ENCODE measurements at places on chromosomes 3 and 15.

DNA sequence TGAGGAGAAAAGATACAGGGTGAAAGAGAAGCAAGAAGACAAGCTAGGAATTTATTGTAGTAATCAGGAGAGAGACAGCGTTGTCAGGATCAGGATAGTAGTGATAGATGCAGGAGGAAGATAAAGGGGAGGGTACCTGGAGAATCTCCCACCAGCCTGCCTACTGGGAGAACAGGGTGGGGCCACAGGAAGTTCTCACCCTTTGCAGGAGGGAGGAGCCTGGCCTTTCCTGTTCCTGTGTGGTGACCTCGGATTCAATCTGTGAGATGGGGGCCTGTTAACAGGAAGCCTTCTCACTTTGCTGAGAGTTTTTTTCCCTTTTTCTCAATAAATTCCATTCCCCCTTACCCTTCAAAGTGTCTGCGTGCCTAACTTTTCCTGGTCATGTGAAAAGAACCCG is 37.6 kb downstream of the GMPS start:
- no peak for DNase-seq

GRCh38 chr3:49121132-49121736 is 611 bp upstream of the USP19 start:
- no peak for DNase-seq

- no peak for DNase-seq
These were observed 144.3 kb downstream of the CMSS1 start for GRCh38 chr3:99961756-99962515.

DNA sequence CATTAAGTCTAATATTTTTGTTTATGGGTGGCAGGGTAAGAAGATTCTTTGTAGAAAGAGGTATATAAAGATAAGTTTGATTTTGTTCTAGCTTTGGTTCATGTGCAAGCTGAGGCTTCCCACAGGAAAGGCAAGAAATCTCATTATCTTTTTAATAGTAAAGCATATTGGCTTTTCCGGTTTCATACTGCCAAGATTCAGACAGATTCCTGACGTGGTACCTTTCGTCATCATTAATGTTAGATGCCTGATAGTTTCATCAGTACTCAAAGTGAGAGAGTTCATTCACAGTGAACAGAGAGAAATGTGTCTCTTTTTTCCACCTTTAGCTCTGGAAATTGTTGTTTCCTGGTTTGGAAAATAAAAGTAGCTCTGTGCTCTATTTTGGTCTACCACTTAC is 16.5 kb downstream of the TPM1 start:
- no peak for DNase-seq

DNA sequence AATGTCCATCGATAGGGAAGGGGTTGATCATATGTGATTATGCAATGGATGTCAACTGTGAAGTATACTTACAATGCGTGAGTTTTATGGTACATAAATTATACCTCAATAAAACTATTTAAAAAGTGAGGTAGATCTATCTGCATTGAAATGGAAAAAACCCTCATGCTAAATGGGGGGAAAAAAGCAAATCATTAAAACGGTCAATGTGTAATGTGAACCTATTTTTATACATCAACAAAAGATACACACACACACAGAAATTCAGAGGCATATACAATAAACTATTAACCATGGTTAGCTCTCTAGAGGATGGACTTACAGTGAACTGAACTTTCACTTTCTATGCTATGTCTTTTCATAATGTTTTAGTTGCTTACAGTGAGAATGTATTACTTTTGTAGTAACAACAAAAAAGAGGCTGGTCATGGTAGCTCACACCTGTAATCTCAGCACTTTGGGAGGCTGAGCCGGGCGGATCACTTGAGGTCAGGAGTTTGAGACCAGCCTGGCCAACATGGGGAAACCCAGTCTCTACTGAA is 23.1 kb downstream of the STIMATE start:
- DNase-seq: no peak

DNA sequence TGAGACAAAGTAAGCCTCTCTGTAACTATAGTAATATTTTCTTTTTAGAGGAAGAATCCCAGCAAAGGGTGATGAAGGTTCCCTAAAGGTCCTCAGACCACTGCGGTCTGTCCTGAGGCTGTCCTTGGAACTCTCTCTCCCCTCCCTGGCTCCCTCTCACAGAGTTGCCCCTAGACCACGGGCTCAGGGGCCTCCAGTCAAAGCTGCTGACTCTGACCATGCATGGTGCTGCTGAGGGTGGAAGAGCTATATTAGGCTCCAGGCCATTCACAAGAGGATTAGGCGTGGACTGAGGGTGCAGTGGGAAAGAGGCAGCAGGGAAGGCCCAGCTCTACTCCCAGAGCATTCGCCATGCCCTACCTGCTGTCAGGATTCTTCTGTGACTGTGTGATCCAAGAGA is 14.6 kb downstream of the CAPN3 start:
- DNase-seq: no peak

- no peak for DNase-seq
These were observed 271.7 kb upstream of the TOPAZ1 start for GRCh38 chr3:43969944-43970343.

DNA sequence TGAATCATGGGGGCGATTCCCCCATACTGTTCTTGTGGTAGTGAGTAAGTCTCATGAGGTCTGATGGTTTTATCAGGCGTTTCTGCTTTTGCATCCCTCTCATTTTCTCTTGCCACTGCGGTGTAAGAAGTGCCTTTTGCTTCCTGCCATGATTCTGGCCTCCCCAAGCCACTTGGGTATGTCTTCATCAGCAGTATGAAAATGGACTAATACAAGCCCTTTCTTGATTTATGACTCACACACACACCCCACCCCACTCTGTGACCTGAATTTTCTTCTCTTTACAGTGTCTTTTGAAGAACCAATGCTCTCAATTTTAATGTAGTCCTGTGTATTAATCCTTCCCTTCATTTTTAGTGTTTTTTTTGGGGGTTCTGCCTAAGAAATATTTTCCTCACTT is 244.8 kb downstream of the PLCL2 start:
- no peak for DNase-seq

GRCh38 chr3:146256851-146257486 is 6.1 kb upstream of the PLSCR4 start:
- no peak for DNase-seq

DNA sequence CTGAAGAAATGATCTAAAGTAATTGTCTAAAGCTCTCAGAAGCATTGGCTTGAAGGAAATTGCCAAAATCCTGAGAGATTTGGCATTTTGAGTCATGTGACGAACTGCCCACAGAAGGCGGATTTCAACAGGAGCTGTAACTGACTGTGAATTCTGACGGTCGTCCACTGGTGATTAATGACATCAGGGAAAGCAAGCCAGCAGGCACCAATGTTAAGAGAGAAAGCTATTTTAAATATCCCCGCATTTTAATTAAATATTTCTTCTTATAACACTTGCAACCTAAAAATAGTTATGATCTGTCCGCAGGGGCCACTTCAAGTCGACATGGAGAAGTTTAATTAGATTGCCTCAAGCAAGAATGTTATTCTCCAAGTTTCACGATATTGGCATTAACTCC is 51.6 kb downstream of the WNT5A start:
- no peak for DNase-seq

DNA sequence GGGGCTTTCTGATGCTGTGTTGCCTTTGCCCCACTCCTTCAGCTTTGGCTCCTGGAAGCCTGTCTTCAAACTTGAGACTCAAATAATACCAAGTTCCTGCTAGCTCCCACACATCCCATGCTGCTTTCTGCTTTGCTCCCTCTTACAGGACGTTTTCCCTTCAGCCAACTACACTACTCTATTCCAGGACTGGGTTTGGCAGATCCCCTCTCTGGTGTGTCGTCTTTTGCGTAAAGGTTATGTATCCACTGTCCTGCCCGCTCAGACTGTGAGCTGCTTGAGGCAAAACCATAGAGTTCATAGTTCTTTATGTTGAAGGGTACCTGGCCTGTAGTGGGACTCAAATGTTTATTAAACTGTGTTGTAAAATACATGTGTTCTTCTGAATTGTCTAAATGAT is 25.4 kb downstream of the PPP2R3A start:
- DNase-seq: no peak

GRCh38 chr15:28985316-28985645 is 99.5 kb downstream of the APBA2 start:
- DNase-seq: no peak

DNA sequence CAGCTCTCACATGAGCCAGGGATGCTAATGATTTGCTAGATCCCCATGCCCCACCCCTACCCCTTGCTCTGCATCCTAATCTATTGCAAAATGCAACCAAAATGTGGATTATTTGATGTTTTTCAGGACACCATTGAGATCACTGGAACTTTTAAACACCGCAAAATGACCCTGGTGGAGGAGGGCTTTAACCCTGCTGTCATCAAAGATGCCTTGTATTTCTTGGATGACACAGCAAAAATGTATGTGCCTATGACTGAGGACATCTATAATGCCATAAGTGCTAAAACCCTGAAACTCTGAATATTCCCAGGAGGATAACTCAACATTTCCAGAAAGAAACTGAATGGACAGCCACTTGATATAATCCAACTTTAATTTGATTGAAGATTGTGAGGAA is 29.7 kb downstream of the HDC start:
- no peak for DNase-seq

- no peak for DNase-seq
These were observed 226.0 kb downstream of the SNRPN start for GRCh38 chr15:25180606-25181292.

GRCh38 chr3:41075975-41076374 is 123.3 kb upstream of the CTNNB1 start:
- DNase-seq: no peak

DNA sequence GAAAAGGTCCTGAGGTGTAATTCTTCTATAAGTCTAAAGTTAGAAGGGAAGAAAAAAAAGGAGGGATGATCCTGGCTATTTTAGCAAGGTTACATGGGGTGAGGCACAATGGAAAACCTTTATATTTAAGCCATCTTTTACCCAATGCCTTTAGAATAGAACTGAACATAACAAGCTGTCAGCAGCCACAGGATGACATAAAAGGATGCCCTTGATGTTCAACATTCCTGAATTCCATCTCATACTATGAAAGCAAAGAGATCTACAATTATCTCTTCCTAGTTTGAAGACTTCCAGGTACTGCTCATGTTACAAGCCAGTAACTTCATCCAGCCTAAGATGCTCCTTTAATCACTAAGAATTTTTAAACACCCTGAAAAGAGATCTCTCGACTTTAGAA is 26.9 kb downstream of the NEK10 start:
- no peak for DNase-seq

DNA sequence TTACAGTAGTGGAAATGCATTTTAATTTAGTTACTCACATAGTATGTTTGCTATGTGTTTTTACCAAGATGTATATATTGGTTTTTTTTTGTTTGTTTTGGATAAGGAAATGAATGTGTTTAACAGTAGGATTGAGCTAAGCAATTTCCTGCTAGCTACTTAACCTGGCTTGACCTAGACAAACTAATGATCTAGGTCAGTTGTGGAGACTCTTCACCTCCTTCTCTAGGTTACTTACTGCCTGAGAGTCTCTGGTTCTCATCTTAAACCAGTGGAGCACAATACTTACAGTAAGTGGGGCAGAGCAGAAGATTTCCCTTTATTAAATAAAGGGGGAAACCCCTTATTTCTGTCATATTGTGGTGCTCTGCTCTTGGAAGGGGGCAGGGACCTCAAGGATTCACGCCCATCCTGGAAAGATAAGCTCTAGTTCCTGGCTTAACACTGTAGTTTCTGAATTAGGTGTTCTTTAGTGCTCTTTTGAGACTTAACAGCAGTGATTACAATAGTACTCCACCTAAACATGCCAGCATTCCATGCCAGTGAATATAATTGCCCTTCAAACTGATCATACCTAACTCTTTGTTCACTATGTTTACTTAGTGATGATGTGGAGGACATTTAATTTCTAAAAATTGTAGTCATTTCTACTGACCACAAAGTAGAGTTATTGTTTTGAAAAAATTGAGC is 79.9 kb downstream of the UBP1 start:
- no peak for DNase-seq

GRCh38 chr3:38651153-38651789 is 1.8 kb upstream of the SCN5A start:
- peak; percentile 56 for DNase-seq

DNA sequence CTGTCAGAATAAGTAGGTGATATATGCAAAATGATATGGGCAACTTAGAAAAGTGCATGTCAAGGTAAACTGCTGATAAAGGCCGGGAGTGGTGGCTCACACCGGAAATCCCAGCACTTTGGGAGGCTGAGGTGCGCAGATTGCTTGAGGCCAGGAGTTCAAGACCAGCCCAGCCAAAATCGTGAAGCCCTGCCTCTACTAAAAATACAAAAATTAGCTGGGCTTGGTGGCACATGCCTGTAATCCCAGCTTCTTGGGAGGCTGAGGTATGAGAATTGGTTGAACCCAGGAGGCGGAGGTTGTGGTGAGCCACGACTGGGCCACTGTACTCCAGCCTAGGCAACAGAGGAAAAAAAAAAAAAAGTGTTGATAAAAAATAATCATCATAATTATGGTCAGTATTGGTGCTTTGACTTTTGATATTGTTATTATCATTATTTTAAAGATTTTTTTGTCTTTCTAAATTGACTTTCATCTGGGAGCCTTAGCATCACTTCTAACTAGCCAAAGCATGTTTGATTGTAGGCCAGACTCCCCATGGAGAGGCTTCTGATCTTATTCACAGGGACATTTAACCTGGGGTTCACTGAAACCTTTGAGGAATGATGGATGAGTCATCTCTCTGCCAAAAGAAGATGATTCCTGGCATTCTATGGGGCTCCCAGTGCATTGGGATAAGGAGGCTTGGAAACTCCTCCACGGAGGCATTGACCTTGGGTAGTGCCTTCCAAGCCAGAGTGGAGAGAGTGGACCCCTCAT is 5.6 kb downstream of the ZBTB38 start:
- no peak for DNase-seq

- no peak for DNase-seq
These were observed 46.4 kb upstream of the C15orf61 start for GRCh38 chr15:67474405-67475110.

GRCh38 chr15:33068511-33068990 is 126.0 kb downstream of the FMN1 start:
- no peak for DNase-seq

DNA sequence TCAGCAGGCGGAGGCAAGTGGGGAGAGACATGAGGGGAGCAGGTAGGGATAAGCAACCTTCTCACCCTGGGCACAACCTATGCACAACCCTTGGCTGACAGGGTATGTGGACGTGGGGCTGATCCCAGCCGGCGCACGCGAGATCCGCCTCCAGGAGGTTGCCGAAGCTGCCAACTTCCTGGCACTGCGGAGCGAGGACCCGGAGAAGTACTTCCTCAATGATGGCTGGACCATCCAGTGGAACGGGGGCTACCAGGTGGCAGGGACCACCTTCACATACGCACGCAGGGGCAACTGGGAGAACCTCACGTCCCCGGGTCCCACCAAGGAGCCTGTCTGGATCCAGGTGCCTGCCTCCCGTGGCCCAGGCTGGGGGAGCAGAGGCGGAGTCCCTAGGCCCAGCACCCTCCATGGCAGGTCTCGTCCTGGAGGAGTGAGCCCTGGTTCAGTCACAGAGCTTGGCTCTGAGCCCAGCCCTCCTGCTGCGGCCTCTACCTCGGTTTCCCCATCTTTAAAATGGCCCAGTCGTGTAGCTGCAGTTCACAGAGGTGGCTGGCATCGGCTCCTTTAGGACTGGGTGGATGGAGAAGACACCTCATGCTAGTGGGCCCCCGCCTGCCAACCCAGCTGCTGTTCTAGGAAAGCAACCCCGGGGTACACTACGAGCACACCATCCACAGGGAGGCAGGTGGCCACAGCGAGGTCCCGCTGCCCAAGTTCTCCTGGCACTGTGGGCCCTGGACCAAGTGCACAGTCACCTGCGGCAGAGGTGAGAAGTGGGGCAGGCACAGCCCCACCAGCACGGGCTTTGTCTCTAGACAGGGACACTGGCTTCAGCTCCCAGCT is 96.0 kb downstream of the TBC1D2B start:
- DNase-seq: no peak

All from midbrain (tissue), 1 donor.